Peyer's patch (tissue), 4 donors: ENCODE measurements at places on chromosomes 13 and 19. TPM values are rescaled to one million over a fixed set of nuclear protein-coding genes. Genes with fewer than 3 reads are reported as not detected.

BST2 gene
- total RNA-seq: 28.8 TPM

VN1R2 gene
- total RNA-seq: not detected

BCAM gene
- 40.2 TPM for total RNA-seq

FXYD7 gene
- not detected for total RNA-seq

FAAP24 gene
- 5.6 TPM for total RNA-seq

RGCC gene
- total RNA-seq: 7.4 TPM

ZNF581 gene
- 14.0 TPM for total RNA-seq

SKA3 gene
- total RNA-seq: 6.6 TPM

FCER2 gene
- total RNA-seq: not detected

FUT1 gene
- total RNA-seq: 1.2 TPM

ZNF737 gene
- total RNA-seq: 60.2 TPM

SBK2 gene
- total RNA-seq: not detected

CYP2B6 gene
- 58.8 TPM for total RNA-seq

LGI4 gene
- total RNA-seq: 7.4 TPM

ZNF772 gene
- total RNA-seq: 4.0 TPM

OR7D4 gene
- not detected for total RNA-seq

HOMER3 gene
- 33.0 TPM for total RNA-seq

ACP4 gene
- not detected for total RNA-seq

C5AR1 gene
- 0.70 TPM for total RNA-seq

GJB6 gene
- total RNA-seq: not detected

CACNG8 gene
- total RNA-seq: not detected

RAB20 gene
- 69.1 TPM for total RNA-seq

IRS2 gene
- total RNA-seq: 8.3 TPM

FOSB gene
- total RNA-seq: 14.9 TPM

ERCC1 gene
- total RNA-seq: 39.9 TPM

LSR gene
- 28.9 TPM for total RNA-seq

ACER1 gene
- not detected for total RNA-seq

SIGLEC10 gene
- total RNA-seq: 35.5 TPM

ZNF8 gene
- total RNA-seq: 7.0 TPM

OR7G1 gene
- not detected for total RNA-seq

CYP4F22 gene
- total RNA-seq: not detected

MAP3K10 gene
- total RNA-seq: 15.7 TPM

TTC9B gene
- not detected for total RNA-seq

PLVAP gene
- 10.5 TPM for total RNA-seq

TBXA2R gene
- total RNA-seq: 0.80 TPM
